NCI-H748 treated with DMSO at 0.1 percent for 48 hours (cell line): ENCODE measurements at places on chromosomes 1 and 21.

DNA sequence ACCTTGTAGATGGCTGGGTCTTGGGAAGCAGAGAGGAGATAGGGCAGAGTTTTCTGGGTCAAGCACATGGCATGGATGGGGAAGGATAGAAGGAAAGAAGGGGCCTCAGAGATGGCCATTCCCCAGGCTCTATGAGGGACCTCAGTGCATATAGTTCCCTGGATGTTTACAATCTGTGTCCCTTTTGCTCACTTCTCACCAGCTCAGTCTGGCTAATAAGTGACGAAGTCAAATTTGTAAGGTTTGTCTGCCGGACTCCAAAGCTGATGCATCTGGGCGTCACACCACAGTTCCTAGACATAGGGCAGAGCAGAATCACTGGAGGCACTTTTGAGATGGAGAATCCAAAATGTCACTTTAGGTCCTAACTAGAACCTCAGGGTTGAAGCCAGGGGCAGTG, 416.4 kb upstream of the PROX1 start:
- DNase-seq = no peak

GRCh38 chr1:222266223-222267196, 281.4 kb downstream of the HHIPL2 start:
- no peak for DNase-seq

- DNase-seq = no peak
Observed at GRCh38 chr1:205199931-205200299, 11.6 kb downstream of the DSTYK start.

- no peak for DNase-seq
Observed at GRCh38 chr1:182387566-182387965, 4.0 kb downstream of the GLUL start.

DNA sequence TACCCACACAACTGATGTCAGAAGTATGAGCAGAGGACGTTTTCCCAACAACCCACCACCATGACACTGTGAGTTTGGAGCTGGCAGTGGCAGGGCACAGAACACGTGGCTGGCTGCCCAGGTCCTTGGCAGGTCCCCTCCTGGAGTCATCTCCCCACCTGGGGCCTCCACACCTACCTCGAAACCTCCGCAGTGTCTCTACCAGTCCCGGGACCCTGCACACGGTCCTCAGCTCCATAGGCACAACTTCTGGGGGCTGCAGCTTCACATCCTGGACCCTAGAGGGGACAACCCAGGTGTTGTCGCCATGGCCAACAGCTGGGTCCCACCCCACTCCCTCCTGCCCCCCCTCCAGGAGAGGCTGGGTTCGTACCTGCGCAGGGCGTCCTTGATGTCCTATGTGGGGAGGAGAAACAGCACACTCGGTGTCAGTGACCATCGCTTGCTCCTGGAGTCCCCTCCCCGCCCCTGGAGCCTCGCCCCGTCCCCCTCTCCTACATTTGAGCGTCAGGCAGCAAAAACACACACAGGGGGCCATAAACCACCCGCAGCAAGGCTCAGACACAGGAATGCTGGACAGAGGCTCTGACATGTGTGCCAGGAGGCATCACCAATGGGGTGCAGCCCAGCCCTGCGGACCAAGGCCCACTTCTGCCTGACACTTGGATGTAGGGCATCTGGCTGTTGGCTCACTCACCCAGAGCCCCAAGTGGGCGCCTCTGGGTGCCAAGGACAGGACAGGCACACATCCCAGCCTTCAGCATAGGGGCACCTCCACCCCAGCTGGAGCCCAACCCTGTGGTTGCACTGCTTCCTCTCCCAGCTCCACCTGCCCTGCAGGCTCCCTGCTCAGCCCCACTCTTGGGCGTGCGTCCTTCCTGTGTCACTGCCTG, 9.6 kb downstream of the TRIM11 start:
- no peak for DNase-seq

- DNase-seq = no peak
Observed at GRCh38 chr1:98888869-98889268, 115.8 kb downstream of the PLPPR5 start.

GRCh38 chr1:96722161-96722922, 758 bp downstream of the PTBP2 start:
- peak; percentile 22 for DNase-seq

GRCh38 chr1:20389571-20389970, 96.4 kb downstream of the CAMK2N1 start:
- no peak for DNase-seq

GRCh38 chr1:53458634-53459033, 565 bp upstream of the DMRTB1 start:
- DNase-seq = no peak

- no peak for DNase-seq
Observed at GRCh38 chr1:44259090-44259489, 45.8 kb downstream of the DMAP1 start.

DNA sequence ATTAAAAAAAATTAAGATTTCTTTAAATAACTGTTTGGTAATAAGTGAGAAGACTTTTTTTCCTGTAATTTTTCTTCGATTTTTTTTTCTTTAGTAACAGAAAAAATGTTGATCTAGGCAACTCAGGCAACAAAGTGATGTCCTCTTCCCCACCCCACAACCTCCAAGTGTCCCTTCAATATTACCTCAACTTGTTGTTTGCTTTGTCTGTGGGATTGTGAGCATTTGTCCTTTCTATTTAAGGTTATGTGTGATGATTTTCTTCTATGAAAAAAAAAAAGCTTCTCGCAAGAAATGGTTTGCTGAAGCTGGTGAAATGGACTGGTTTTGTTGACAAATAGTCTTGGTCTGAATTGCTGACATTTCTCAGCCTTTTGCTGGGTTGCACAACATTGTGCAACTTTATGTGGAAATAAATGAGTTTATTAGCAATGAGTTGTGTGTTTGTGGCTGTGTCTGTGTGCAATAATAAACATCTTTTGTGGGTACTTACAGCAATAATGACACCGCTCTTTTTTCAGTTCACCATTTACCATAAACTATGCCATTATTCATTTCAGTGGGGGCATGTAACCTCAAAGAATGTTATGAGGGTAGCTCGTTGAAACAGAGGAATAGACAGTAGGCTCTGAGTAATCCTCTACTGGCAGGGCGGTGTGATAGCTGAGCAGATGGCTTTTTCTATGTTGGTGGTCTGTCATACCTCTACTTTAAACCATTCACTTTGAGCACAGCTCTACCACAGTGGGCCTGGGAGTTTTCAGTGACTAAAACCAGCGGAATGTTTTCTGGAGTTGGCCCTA, 218.4 kb downstream of the HLX start:
- DNase-seq = no peak

- DNase-seq = no peak
Observed at GRCh38 chr1:95948023-95948422, 714.0 kb downstream of the RWDD3 start.

- no peak for DNase-seq
Observed at GRCh38 chr1:244761279-244761678, 74.2 kb upstream of the COX20 start.

DNA sequence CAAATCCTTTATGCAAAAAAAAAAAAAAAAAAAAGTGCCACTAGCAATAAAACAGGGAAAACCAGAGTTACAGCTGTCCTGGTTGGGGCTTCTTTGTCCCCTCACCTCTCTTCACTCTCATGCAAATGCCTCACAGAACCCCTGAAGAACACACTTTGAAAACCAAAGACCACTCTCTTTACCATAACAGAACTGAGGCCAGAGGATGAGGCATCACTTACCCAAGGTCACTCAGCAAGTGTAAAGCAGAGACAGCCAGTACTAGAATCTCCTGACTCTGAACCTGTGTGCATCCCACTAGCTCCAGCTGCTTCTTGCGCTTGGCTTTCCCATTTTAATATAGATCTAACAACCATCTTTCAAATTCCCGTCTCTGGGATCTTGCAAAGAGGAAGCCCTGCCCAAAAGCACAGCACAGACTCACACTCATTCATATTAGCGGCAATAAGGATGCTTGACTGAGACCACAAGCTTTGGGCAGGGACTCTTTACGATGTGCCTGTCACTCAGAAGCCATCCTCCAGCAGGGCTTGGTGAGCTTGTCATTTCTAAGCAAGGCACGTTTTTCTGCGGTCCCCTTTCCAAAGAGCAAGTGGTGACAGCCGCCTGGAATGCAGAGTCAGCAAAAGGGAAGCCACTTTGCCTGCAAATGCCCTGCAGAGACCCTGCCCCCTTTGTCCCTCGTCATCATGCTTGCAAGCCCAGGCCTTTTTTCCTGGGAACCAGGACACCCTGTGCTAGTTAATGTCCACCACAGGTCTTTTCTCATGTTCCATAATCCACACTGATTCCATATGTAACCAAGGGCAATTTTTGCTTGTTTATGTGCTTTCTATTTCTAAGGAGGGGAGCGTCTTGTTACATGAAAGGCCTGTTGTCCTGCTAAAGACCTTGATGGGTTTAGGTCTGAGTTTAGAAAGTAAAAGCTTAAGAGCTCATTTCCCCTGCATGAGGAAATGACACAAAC, 76.5 kb upstream of the NFIA start:
- no peak for DNase-seq

DNA sequence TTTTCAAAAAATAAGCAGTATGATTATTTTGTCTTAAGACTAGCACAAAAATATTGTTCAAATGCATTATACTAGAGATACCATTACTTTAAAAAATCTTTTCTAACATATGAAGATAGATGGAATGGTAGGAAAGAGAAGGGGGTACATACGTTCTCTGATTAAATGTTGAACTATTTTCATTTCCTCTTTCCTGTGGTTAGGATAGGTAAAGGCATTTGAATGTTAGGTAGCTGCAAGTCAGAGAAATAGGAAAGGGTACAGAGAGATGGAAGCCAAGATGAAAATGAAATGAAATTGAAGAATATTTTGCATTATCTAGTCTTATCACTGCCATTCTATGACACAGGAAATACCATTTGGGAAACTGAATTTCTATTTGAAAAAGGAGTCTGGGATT, 28.3 kb downstream of the TLCD4 start:
- DNase-seq = no peak

- no peak for DNase-seq
Observed at GRCh38 chr1:18443587-18444520, 36.9 kb upstream of the KLHDC7A start.

DNA sequence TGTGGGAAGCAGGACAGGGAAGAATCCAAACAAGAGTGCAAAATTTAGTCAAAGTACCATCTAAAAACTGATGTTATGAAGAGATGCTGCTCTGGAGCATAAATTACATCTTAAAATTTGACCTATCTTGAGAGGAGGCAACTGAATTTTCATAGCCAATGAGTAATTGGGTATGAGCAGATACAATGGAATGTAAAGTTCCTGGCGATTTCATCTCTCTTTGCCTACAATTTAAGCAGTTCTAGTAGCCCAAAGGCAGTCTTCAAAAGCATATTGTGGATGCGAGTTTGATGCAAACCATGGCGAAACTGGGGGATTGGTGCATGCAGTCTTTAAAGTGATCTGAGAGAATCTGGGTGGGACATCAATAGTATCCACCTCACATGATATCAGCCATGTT, 1265.9 kb downstream of the BRINP3 start:
- no peak for DNase-seq

- peak; percentile 10 for DNase-seq
Observed at GRCh38 chr1:156577550-156577949, 2.0 kb upstream of the TTC24 start.

DNA sequence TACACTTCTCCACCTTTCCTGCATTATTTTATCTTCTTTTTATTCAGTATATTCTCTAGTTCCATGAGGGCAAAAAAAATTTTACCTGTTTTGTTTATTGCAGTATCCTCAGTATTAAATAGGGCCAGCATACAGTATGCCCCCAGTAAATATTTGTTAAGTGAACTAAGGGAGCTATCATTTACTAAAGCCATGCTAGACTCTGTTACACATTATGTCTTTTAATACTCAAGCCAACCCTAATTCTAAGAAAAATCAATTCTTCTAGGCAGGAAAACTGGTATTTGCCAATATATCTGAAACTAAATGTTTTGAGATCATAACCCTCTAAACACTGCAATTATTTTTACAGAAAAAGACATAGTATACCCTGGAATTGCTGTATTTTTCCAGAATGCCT, 18.3 kb downstream of the TMEM50A start:
- no peak for DNase-seq

GRCh38 chr1:40806731-40807695, 23.4 kb downstream of the KCNQ4 start:
- DNase-seq = no peak

DNA sequence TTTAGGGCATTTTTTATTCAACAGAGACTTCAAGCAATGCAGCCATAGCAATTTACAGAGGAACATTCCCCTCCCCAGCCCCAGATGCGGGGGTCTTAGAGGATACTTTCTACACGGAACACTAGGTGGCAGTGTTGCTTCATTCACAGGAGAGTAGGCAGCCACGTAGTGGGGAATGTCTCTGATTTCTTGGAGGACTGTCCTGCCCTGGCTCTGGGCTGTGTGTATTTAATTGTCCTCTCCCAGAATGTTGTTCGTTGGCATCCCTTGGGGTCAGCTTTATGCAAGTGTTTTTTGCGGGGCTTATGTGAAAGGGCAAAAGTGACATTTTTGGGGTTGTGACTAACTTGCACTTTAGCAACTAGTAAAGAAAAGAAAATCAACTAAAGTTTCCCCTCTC, 96.9 kb downstream of the PAPPA2 start:
- peak; percentile 26 for DNase-seq

DNA sequence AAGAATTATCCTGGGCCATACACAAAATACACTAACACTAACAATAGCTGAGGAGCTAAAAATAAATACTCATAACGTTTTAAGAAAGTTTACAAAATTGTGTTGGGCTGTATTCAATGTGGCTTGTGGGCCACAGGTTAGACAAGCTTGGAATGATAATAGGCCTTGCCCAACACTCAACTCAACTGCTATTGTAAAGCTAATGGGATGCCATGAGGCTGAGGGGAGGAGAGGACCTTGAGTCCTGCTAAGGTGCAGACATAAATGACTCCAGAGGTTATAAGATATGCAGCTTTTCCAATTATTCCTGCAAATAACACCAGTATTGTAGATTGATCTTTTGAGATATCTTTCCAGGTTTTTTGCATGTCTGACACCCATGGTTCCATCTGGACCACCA, 97.0 kb downstream of the FCRL5 start:
- DNase-seq = no peak

DNA sequence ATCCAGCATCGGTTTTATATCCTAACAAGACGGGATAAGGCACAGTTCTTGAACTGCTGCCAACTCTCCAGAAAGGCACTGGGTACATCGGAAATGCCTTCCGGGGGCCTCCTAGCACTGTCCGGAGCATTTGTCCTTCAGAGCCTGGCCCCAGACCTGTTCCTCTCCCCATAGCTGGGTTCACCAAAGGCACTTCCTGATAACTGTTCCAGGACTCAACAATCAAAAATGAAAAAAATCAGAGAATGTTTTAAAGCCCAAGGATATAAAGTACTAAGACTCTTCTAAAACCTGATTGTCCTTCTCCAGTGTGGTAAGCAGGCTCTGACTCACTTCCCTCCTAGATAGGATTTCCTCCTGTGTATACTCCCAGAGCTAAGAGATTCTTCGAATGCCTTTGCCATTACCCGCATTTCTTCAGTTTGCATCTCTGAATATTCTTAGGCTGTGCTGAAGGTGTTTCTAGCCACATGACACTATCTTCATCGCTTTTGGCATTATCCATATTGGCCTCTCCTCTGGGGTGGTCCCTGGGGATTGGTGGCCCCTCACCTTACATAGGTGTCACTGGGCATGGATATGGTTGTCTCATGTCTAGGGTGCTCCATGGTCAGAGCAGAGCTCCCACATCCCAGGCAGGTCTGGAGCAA, 112.9 kb downstream of the ZBTB18 start:
- DNase-seq = no peak

GRCh38 chr1:8847990-8848389, 30.5 kb downstream of the ENO1 start:
- DNase-seq = no peak

GRCh38 chr1:201069636-201070035, 42.6 kb downstream of the CACNA1S start:
- no peak for DNase-seq
